MCF 10A (cell line): ENCODE measurements at places on chromosomes 2 and 18.
A peak's percentile ranks its signal among the peaks of the same experiment; 100 is the strongest.

DNA sequence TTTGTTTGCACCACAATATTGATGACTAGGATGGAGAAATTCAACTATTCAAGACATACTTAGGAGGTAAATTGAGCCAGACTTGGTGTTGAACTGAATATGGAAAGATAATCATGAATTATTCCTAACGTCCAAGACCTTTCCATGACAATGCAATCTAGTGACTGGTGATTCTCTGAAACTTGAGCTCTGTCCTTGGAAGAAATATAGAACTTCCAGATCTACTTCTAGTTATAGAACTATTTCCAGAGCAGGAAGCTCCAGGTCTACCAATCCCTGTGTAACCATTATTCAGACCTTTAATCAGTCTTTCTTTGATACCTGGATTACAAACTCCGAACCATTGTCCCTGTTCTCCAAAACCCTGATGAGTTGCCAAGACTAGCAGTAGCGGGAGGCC, 272.6 kb upstream of the SLC14A2 start:
- no peak for DNase-seq

- DNase-seq = no peak
Observed at GRCh38 chr18:78780719-78781600, 198.7 kb upstream of the SALL3 start.

- no peak for DNase-seq
Observed at GRCh38 chr2:100683231-100683630, 120.4 kb downstream of the PDCL3 start.

GRCh38 chr18:73752965-73753364, 394.7 kb downstream of the FBXO15 start:
- peak; percentile 6 for DNase-seq

DNA sequence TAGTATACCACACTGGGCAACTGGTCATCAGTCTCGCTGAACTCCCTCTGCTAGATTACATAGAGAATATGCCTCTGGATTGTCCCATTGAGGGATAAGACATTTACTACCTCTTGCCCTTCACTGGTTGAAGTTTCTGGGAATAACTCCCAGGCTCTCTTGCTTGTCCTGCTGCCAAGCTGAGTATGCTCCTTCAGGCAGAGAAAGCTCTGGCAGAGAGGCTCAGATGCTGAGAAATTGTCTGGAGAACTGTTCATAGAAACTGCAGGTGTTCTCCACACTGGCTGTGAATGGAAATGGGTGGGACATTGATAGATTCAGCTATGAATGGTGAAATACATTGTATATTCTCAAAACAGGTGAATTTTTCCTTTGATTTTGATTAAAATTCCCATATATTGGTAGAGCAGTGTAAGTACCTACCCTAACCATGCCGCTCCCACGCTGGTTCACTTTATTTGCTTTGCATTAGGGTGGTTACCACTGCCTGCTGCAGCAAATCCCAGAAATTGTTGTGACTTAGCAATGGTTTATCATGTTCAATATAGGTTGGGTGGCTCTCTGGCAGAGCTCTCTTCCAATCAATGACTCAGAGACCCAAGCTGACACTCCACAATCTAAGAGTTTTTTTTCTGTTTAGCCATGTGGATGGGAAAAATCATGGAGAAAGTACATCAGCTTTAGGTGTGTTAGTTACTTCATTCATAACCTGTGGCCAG, 36.7 kb downstream of the FAM117B start:
- DNase-seq = no peak

- DNase-seq = no peak
Observed at GRCh38 chr2:207704078-207704477, 7.4 kb upstream of the CCNYL1 start.

DNA sequence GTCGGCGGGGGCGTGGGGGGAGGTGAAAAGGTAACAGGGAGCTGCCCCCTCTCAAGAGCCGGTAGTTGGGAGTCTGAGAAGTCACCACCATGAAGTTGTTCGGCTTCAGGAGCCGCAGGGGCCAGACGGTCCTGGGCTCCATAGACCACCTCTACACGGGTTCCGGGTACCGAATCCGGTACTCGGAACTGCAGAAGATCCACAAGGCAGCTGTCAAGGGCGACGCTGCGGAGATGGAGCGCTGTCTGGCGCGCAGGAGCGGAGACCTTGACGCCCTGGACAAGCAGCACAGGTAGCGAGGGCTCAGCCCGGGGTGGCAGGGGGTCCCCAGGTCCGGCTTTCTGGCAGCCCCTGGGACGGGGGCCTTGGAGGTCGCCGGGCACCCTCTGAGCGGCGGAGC, 47.1 kb upstream of the ZNF519 start:
- DNase-seq = no peak

GRCh38 chr18:77131652-77132368, 773 bp downstream of the MBP start:
- DNase-seq = peak; percentile 69

DNA sequence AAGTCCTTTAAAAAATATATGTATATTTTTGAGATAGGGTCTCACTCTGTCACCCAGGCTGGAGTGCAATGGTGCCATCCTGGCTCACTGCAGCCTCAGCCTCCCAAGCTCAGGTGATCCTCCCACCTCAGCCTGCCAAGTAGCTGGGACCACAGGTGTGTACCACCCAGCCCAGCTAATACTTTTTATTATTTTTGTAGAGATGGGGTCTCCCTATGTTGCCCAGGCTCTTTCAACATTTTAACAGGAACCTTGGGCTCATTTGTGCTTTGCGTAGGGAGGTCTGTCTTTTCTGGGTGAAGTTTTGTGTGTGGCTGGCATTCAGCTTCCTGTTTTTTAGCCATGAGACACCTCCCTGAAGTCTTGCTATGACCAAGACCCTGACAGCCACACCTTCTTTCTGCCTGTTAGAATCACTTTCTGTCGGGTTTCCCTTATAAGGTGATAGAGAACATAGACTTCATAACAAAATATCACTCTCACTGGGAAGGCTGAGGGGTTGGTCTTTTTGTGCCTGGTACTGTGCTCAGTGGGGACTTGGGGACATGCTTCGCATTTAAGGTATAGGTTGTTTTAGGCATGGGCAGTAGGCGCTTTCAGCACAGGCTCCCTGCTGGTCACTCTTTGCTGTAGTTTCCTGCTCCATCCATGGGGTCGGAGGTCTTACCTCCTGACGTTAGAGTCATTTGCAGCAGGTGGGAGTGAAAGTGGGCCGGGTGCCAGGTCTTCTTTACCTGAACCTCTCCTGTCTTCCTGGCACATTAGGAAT, 3.4 kb downstream of the RAB31 start:
- no peak for DNase-seq

GRCh38 chr18:57334383-57334782, 18.0 kb upstream of the ST8SIA3 start:
- no peak for DNase-seq

DNA sequence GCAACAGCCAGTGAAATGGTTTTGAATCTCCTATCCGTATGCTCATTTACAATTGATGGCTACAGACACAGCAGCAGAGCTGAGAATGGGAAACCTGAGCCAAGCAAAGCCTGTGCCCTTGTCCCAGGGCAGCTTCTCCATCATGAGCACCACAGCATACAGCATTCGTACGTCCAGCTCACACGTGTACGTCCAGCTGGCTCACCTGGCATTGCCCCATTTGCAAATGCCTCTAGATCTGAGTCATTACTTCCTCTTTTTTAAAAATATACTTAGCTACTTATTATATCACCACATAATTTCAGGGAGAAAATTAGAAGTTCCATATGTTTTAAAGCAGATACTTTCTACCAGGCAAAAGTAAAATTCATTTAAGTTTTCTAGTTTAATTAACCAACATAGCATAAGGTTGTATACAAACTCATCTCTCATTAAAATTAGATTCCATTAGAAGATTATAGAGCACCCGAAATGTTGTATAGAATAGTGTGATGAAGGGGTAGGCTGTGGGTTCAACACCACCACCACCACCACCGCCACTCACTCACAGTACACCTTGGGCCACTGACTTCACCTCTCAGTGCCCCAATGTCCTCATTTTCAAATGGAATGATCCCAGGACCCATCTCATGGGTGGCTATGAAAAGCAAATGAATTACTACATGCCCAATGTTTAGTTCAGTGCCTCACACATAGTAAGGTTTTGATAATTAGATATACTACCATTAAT, 31.4 kb upstream of the TMEM177 start:
- DNase-seq = peak; percentile 73

- DNase-seq = peak; percentile 41
Observed at GRCh38 chr2:218128781-218129457, 3.1 kb downstream of the CXCR2 start.

GRCh38 chr2:238299803-238300202, 11.4 kb upstream of the PER2 start:
- DNase-seq = no peak

- DNase-seq = no peak
Observed at GRCh38 chr2:134148172-134148571, 105.7 kb upstream of the MGAT5 start.

DNA sequence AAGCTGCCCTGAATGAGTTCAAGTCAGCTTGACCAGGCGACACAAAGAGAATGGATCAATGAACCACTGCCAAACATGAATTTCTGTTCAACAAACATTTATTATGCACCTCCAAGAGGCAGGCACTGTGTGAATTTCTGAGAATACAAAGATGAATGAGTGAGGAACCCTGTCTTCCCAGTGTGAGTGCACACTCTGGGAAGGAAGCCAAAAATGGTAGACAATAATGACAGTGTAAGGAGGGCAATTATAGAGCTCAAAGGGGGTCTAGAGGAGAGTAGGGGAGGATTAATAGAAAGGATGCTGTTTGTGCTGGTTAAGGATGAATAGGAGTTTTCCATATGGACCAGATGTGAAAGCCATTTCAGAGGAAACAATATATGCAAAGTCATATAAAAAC, 213.4 kb downstream of the DCC start:
- no peak for DNase-seq

DNA sequence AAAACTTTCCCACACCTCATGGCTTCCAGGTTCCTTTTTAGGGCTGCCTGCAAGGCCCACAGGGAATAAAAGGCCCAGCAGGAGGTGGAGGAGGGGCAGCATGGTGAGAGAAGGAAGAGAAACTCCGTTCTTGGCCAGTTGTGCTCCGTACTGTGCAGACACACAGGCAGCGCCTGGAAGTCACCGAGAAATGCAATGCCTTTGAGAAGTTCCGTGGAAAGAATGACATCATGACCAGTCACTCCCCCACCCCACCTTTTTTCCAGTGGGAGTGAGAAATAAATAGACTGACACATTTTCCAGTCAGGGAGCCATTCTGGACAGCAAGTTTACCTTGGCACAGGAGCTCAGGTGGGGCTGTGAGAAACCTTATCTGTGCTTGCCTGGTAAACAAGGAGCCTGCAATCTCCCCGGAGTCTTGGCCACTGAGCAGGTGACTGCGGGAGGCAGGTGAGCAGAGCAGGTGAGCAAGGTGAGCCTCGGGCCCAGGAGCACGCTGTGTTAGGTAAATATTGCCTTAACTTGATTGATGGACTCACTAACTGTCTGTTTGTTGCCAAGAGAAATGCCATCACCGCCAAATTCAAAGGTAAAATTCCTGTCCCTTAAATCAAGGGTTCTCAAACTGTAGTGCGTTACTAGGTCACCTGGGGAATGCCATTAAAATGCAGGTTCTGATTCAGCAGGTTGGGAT, 13.5 kb upstream of the LBH start:
- peak; percentile 69 for DNase-seq

GRCh38 chr2:201049455-201049854, 22.0 kb downstream of the HYCC2 start:
- no peak for DNase-seq

DNA sequence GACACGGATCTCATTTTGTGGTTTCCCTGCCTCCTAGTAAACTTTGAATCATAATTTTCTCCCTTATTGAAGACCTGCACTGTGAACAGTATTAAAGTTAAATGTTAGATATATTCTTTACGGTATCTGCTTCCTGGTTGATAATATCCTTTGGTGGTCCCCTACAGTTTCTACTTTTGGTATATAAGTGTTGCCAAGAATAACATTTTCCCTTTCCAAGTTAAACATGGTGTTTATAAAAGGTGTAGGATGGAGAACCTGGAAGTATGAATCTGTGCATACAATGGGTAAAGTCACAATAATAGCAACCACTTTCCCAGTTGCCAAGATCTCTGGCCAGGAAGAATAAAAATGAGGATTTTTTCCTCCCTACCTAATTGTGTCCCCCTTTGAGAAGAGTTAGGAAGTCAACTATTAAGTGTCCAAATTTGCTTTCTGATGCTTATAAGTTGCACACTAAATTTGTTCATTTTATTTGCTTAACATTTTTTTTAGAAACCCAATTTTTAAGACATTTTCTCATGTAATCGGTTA, 201.0 kb upstream of the STK17B start:
- DNase-seq = no peak

DNA sequence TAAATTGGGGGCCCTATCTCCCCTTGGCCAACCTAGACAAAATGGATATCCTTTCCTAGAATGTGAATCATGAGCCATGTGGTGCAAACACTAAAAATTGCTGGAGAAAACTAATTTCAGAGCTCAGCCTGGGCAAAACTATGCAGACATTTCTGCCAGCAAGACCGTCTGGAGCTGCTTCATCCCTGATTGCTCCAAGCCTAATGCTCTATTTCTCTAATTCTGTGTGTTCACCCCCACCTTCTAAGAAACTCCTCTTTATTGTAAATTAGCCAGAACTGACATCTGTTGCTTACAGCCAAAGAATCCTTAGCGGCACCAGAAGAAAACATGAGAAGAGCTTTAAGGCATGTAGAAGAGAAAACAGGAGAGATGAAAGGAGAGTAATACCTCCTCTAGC, 337.7 kb upstream of the CHAC2 start:
- no peak for DNase-seq

GRCh38 chr2:49770919-49771318, 616.6 kb upstream of the FSHR start:
- DNase-seq = peak; percentile 65

GRCh38 chr2:191115391-191115790, 35.4 kb downstream of the STAT4 start:
- DNase-seq = no peak

- DNase-seq = peak; percentile 14
Observed at GRCh38 chr18:80200171-80200931, 47.0 kb downstream of the PARD6G start.

DNA sequence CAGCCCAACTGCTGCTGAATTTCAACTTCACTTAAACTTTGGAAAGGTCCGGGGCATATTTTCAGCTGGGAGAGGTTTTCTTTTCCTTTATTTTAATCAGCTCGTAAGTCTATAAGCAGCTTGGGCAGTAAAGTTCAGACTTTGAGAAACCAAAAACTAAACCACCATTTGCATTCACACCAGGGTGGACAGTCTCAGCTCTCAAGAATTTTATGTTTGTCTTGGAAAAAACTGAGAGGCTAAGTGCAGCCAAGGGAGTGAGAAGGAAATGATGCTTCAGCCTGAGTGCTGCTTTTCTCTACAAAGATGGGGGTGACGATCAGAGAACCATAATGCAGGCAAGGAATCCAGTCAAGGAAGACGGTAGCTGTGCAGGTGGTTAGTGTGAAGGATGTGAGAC, 30.2 kb downstream of the MCFD2 start:
- DNase-seq = no peak

- peak; percentile 89 for DNase-seq
Observed at GRCh38 chr2:141557329-141558095, 573.3 kb downstream of the LRP1B start.
